ENCODE measurements at places on chromosomes 3 and 15.

GRCh38 chr3:149388531-149389417 lies 11.3 kb upstream of the TM4SF1 start:
- DNase-seq, result no peak

DNA sequence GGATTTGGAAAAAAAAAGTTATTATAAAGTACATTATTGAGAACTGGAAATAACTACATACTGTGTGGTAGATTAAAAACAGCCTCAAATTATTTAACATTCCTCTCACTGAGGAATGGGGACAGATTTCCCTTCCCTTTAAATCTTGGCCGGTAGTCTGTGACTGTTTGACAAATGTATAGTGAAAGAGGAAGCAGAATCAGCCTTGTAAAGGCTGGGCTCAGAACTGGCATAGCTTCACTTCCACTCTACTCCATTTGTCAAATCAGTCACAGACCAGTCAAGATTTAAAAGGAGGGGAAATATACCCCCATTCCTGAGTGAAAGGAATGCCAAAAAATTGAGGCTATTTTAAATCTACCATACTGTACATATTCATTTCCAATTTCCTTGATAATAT lies 18.2 kb upstream of the B4GALT4 start:
- no peak for DNase-seq

DNA sequence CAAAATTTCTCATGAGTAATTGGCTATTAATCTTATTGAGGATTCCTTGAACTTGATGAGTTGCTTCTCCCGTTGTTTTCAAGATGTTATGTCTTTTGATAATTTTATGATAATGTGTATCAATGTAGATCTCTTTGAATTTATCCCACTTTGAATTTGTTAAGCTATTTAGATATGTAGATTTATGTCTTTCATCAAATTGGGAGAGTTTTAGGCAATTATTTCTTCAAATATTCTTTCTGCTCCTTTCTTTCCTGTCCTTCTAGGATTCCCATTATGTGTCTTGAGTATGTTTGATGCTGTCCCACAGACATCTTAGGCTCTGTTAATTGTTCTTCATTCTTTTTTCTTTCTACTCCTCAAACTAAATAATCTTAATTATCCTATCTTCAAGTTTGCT lies 68.1 kb upstream of the FGD5 start:
- DNase-seq, result no peak

GRCh38 chr3:78809966-78810365 lies 957.8 kb downstream of the ROBO1 start:
- no peak for DNase-seq

DNA sequence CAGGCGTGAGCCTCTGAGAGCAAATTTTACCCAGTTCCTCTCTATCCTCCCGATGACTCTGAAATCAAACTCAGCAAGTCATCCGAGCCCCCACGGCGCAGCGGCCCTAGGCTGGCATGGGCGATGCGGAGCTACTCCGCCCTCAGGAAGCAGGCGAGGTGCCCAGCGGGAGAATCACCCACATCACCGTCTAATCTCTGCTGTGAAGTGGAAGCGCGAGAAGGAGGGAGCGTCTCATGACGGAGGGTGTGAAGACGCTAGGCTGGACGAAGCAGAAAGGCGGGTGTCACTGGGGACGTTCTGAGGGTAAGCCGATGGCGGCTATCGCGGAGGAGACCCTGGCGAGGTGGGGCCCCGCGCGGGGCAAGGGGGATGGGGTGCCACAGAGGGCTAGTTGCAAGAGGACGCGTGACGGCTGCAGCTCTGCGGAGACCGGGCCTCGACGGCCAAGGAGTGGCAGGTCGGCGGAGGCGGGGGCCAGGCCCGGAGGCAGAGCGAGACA lies 9.1 kb upstream of the GNAI2 start:
- DNase-seq, result no peak

Data from HS-5 (cell line).